ENCODE measurements at places on chromosomes 2 and 18. TPM values are rescaled to one million over a fixed set of nuclear protein-coding genes. Genes with fewer than 3 reads are reported as not detected.

DNA sequence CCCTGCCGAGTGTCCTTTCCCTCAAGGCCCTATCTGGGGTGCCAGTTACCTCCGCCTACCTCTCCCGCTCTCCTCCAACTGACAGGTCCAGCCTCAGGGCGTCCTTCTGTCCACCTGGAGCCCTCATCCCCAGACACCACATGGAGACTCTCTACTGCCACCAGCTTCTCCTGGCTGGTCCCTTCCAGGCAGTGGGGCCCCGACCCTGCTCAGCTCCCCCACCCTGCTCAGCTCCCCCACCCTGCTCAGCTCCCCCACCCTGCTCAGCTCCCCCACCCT is 74.0 kb upstream of the ODC1 start:
- no peak for DNase-seq

GRCh38 chr2:31675485-31675901 is 94.8 kb upstream of the SRD5A2 start:
- DNase-seq = no peak

DNA sequence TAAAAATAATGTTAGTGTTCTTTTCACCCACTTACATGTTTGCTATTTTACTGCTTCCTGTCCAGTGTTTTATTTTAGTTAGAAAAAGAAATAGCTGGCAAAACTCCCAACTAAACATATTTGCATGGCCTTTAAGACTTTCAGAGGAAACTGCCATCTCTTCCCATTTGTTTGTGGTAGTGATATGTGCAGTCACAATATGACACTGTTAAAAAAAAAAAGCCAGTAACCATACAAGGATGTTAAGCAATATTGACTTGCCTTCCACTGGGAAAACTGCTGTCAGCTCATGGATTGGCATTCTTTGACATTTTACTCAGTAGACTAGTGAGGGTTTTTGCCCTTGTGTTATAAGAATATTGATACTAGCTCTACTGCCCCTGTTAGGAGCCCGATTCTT is 29.1 kb downstream of the XIRP2 start:
- no peak for DNase-seq

GRCh38 chr2:164954186-164954585 is 1.1 kb downstream of the SLC38A11 start:
- no peak for DNase-seq

- no peak for DNase-seq
Measured at GRCh38 chr2:40480073-40480472, 28.2 kb upstream of the SLC8A1 start.

GRCh38 chr2:10752236-10752635 is 30.8 kb downstream of the ATP6V1C2 start:
- DNase-seq = no peak

DNA sequence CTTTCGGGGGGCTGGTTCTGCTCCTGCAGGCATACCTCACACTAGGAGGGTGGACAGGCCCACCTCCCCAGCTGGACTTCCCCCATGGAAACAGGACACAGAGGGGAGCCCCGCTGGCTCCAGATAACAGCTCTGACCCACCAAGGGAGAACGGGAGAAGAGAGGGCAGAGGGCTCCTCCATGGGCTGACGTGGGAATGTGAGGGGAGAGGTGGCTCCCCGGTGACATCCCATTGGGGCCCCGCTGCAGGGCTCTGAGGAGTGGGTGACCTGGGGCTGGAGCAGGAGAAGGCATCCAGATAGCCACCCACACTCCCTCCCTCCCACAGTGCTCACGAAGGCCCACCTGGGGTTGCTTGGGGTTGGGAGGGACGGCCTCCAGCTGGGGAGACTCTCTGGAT is 45.9 kb downstream of the FBLN7 start:
- no peak for DNase-seq

GRCh38 chr2:182921234-182921633 is 54.8 kb upstream of the FRZB start:
- DNase-seq = no peak

DNA sequence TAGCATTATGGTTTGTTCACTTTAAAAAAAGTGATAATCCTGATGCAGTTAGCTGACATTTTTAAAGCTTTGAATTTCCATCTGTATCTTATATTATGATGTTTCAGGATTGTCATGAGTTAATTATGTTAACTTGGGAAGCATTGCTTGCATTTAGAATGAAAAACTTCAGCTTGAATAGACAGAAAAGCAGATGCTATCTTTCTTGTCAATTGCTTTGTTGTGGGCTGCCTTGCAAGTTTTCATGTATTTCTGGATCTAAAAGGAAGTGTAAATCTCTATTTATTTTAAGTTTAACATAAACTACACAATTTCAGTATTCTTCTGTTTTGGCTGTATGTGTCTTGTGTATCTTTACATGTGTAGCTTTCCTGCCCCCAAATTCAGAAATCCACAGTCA is 479.5 kb downstream of the ARHGAP15 start:
- no peak for DNase-seq

GRCh38 chr18:3383381-3383915 is 66.5 kb upstream of the TGIF1 start:
- DNase-seq = peak; percentile 5

DNA sequence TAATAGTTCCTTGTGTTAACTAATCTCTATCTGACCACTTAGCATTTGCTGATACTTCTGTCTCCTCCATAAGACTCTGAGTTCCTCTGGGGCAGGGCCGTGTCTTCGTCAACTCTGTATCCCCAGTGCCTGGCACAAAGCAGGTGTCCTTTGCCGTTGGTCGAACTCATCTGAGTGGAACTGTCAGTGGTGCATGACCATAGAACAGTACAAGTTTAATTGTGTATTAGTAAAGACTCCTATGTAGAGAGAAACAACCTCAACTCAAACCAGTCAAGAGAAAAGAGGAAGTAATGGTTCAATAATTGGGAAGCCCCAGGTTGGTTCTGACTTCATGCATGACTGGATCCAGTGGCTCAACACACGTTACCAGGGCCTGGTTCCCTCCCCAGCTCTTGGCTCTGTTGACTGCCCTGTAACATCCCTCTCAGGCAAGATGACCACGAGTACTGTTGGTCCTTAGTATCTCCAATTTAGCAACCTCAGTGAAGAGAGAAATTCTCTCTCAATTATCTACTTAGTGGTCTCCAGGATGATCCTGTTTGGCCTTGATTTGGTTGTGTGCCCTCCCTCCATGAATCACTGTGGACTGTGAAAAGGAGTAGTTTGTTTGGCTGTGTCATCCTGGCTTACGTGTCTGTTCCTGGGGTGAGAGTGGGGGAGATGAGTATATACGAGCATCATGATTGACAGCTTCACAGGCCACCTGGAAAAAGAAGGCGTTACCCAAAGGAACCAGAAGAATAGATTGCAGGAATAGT is 58.5 kb upstream of the MSH6 start:
- DNase-seq = peak; percentile 6

DNA sequence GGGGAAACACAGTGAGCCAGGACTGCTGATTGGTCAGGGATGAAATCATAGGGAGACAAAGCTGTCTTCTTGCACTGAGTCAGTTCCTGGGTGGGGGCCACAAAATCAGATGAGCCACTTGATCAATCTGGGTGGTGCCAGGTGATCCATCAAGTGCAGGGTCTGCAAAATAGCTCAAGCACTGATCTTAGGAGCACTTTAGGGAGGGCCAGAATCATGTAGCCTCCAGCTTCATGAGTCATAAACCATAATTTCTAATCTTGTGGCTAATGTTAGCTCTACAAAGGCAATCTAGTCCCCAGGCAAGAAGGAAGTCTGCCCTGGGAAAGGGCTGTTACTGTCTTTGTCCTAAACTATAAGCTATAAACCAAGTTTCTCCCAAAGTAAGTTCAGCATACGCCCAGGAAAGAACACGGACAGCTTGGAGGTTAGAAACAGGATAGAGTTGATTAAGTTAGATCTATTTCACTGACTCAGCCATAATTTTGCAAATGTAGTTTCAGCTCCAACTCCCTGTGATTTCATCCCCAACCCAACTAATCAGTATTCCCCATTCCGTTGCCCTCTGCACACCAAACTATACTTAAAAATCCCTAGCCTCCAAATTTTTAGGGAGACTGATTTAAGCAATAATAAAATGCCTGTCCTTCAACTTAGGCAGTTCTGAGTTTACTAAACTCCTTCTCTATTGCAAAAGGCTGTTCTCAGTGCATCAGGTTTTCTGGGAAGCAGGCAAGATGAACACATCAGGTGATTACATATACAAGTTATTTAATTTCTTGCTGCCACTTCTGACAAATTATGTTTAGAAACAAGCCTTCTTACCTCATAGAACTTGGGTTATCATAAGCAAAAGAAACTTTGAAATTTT is 226.9 kb upstream of the SPOPL start:
- DNase-seq = peak; percentile 57

DNA sequence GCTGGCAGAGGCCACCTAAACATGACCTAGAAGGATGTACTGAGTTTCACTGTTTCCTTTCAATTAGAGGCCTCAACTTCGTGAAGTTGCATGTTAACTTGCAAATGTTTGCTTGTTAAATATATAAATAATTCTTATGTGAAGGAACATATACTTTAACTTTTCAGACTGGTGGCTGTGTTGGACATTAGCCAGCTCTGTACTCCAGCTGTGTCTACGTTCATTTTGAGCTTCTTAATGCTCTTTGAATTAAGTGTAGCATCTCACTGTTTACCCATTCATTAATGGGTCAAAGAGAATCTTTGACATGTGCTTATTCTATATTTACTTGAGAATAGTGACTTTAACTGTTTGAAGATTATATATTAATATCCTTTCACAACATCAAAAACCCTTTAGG is 823.2 kb upstream of the ID2 start:
- DNase-seq = no peak

- DNase-seq = peak; percentile 12
Measured at GRCh38 chr2:133717497-133717896, 149.2 kb upstream of the NCKAP5 start.

- no peak for DNase-seq
Measured at GRCh38 chr2:222865301-222865700, 4.5 kb downstream of the ACSL3 start.

DNA sequence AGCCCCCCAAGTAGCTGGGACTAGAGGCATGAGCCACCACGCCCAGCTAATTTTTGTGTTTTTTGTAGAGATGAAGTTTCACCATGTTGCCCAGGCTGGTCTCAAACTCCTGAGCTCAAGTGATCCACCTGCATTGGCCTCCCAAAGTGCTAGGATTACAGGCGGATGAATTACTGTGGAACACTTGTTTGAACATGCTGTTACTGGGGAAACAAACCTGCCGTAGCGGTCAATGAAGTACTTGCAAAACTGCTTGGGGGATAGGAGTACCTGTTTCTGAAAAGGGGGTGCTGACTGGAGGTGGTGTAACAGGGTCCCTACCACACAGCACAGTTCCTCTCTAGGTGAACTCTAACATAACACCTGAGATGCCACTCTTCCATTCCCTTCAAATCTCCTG is 5.9 kb upstream of the IMPACT start:
- no peak for DNase-seq

DNA sequence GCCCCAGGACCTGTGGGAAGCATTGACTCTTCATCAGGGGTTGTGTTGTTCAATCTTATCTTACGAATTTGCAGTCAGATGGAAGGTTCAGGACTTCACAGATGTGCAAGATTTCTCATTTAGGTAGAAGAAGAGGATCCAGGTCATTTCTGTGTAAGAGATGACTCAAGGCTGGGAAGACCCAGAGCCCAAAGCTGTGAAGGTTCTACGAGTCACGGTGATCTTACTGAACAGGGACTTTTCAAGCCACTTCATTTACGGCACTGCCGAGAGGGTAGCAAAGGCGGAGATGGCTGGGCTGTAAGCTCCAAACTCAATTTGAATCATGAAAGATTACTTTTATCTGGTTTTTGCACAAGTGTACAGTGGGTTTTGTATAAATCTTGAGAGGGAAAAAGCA is 228.0 kb upstream of the MEX3C start:
- DNase-seq = no peak

- DNase-seq = peak; percentile 96
Measured at GRCh38 chr18:9631814-9632496, 17.6 kb upstream of the PPP4R1 start.

DNA sequence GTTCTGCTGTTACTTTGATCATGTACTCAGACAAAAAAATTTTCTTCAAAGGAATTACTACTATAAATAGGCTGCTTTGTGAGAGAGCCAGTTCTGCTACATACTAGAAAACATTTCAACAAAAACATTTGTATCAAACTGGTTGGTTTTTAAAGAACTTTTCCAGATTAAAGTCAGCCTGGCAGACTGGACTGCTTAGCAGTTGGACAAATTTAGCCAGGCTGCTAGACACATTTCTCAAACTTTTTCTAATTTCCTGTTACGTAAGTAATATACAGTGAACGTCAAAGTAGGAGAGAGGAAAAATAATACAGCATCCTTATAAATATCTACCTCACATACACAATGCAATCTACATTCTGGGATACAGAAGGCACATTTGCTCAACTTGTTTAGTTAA is 109.5 kb downstream of the SP3 start:
- DNase-seq = no peak

GRCh38 chr2:72117029-72117428 is 30.6 kb downstream of the CYP26B1 start:
- no peak for DNase-seq

DNA sequence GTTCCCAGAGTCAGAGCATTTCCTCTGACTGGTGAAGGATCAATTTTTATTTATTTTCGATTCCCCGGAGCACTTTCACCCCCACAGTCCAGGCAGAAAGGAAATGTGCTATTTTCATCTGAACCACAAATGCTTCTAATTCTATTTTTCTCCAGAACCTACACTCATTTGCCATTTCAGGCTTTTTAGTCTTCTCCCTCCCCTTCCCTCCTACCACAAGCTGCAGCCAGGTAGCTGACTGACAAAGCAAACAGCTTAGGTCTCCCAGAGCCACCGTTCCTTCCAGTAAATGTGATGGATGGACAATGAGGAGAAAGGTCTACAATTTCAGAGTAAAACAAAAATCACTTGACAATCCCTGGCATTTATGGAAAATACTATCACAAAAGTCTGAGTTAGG is 76.9 kb downstream of the KLF7 start:
- DNase-seq = no peak

DNA sequence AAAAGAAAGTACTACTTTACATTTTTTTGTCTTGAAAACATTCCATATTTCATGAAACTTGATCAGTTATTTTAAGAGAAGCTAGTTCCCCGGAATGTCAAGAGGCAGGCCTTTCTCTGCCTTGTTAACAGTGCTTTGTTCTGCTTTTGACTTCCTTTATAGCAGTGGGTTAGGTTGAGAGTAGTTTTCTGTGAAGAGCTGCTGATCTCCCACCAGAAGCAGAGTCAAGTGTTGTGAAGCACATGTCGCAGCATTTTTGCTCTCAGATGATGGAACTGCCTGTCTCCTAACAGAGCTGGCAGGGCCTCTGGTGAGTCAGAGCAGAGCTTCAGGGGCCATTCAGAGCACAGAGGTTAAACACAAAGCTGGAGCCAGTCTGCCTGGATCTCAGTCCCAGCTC is 871.8 kb downstream of the SLC4A3 start:
- peak; percentile 73 for DNase-seq

PCARE gene
- total RNA-seq = not detected

ZNF892 gene
- total RNA-seq = 5.9 TPM

CXCR2 gene
- not detected for total RNA-seq

GPR39 gene
- 4.0 TPM for total RNA-seq

STAT4 gene
- 1.6 TPM for total RNA-seq

CROCC2 gene
- not detected for total RNA-seq

RAB31 gene
- 88.7 TPM for total RNA-seq

SH3BP4 gene
- 127 TPM for total RNA-seq

Measured in astrocyte (in vitro differentiated cells and primary cell).